ENCODE measurements at places on chromosomes 6 and 20. TPM values are rescaled to one million over a fixed set of nuclear protein-coding genes. Genes with fewer than 3 reads are reported as not detected.

The SAMD3 gene
- 5.5 TPM for total RNA-seq

DNA sequence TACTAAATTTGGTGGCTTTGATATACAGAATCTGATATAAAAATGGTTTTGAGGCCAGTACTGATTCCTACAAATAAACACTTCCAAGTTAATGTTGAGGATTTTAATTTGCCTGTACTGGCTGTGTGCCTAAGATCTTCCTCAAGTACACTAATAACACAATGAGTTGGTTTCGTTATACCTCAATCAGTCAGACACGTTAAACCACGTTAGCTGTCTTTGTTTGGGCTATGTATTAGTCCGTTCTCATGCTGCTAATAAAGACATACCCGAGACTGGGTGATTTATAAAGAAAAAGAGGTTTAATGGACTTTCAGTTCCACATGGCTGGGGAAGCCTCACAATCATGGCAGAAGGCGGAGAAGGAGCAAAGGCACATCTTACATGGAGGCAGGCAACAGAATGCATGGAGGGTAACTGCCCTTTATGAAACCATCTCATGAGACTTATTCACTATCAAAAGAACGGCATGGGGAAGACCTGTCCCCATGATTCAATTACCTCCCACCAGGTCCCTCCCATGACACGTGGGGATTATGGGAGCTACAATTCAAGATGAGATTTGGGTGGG lies 46.2 kb downstream of the NT5E start:
- H3K27me3 ChIP-seq, result no peaks in the 10 kb centered on the region
- H3K4me3 ChIP-seq, result no peak overlapping the region
- no peak for DNase-seq
- H3K27ac ChIP-seq, result no peak overlapping the region

The SLC26A8 gene
- 52.0 TPM for total RNA-seq

The LPA gene
- total RNA-seq, result 2.4 TPM

GRCh38 chr6:20117474-20117873 lies 94.8 kb downstream of the MBOAT1 start:
- no peak overlapping the region for H3K4me3 ChIP-seq
- H3K27me3 ChIP-seq, result no peaks in the 10 kb centered on the region
- no peak overlapping the region for H3K27ac ChIP-seq
- H3K4me1 ChIP-seq, result no peaks in the 10 kb centered on the region

- no peak for DNase-seq
- H3K4me3 ChIP-seq, result no peak overlapping the region
- no peak overlapping the region for H3K27ac ChIP-seq
- H3K27me3 ChIP-seq, result no peaks in the 10 kb centered on the region
- no peaks in the 10 kb centered on the region for H3K4me1 ChIP-seq
- H3K36me3 ChIP-seq, result no peaks in the 10 kb centered on the region
Observed at GRCh38 chr20:21021472-21021790, 84.7 kb downstream of the LINC00237 start.

The PPP1R3G gene
- total RNA-seq, result 0.93 TPM

GRCh38 chr20:48736231-48736630 lies 91.6 kb downstream of the PREX1 start:
- no peaks in the 10 kb centered on the region for H3K36me3 ChIP-seq
- H3K4me1 ChIP-seq, result peaks cover 3% of the 10 kb centered on the region
- H3K27me3 ChIP-seq, result no peaks in the 10 kb centered on the region
- no peak for DNase-seq
- no peak overlapping the region for H3K4me3 ChIP-seq
- no peak overlapping the region for H3K27ac ChIP-seq

DNA sequence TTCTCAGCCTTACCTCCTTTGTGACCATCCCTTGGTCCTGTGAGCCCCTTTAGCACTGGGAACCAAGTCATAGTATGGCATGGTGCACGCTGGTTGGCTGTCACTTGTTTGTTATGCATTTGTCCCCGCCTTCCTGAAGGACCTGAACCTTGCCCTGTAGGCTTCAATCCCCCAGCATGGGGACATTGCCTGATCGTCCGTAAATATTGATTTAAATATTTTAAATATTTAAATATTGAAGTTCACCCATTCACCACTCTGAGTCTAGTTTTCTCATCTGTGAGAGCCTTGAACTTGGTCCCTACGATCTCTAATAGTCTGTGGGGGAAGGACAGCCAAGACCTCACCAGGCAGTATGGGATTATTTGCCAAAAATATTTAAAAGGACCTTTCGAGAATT lies 23.8 kb upstream of the PREX1 start:
- no peaks in the 10 kb centered on the region for H3K36me3 ChIP-seq
- DNase-seq, result no peak
- no peaks in the 10 kb centered on the region for H3K27me3 ChIP-seq
- no peak overlapping the region for H3K4me3 ChIP-seq
- H3K27ac ChIP-seq, result no peak overlapping the region

The C20orf202 gene
- 1.7 TPM for total RNA-seq

- H3K27me3 ChIP-seq, result no peaks in the 10 kb centered on the region
- no peaks in the 10 kb centered on the region for H3K36me3 ChIP-seq
- no peak overlapping the region for H3K27ac ChIP-seq
- DNase-seq, result no peak
- H3K4me1 ChIP-seq, result peaks cover 2% of the 10 kb centered on the region
- no peak overlapping the region for H3K4me3 ChIP-seq
Observed at GRCh38 chr6:90131125-90131524, 165.5 kb downstream of the BACH2 start.

The OR2B6 gene
- total RNA-seq, result 1.0 TPM
